CMK (cell line): ENCODE measurements at places on chromosomes 4 and X.

GRCh38 chr4:17368408-17368807 is 143.5 kb downstream of the QDPR start:
- no peak for DNase-seq

GRCh38 chrX:102934624-102935023 is 2.4 kb upstream of the RAB40AL start:
- no peak for DNase-seq

GRCh38 chr4:56683455-56683854 is 2.4 kb upstream of the HOPX start:
- DNase-seq, result no peak

DNA sequence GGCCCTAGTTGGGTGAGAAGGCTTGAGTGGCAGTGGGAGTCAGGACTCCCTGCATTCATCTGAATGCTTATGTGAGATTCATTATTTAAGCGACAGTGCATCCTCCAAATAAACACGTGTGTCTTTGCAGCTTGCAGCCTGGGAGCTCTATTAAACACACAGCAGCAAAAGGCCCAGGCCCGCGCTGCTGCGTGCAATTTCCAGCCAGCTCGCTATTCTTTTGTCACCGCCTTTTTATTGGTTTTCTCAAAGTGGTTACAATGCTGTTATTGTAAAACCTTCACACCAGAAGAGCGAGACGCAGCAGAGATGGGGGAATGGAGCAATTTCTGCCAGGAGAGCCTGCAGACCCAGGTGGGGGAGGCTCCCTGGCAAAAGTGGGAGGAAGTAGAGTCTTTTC is 252.5 kb downstream of the BCOR start:
- DNase-seq, result no peak

DNA sequence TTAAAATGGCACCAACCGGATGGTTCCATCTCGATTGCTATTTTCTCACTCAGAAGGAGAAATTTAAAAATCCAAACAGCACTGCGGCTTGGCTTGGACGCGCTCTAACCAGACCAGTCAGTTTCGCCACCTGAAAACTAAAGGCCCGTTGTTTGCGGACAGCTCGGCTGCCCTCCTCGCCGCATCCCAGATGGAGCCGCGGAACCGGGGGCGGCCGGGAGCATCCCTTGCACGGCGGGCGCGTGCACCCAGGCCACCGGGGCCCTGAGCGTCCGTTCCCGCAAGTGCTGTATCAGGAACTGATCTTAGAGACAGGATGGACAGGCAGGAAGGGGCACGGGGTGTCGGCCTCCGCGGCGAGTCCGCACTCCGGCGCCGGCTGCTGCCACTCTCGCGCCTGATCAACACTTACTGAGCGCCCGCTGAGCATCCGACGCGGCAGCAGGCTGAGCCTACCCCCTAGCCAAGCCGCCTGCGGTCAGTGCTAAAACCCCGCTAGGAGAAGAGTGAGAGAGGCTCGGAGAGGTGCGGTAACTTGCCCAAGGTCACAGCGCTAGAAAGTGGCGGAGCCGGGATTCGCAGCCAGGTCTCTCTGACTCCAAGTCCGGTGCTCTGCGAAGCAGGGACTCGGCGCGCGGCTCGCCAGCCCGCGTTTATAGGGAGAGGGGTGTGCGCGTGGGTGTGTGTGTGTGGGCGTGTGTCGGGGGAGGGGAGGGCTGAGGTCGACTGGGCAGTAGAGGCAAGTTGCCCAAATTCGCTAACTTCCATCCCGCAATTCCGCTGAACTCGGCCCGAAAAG is at the start of gene CITED1:
TSS of gene CITED1 (minus strand) at position 629 of the 799 bp plus-strand sequence. CDS start 3,045 bp downstream, outside the sequence.
- DNase-seq, result no peak

DNA sequence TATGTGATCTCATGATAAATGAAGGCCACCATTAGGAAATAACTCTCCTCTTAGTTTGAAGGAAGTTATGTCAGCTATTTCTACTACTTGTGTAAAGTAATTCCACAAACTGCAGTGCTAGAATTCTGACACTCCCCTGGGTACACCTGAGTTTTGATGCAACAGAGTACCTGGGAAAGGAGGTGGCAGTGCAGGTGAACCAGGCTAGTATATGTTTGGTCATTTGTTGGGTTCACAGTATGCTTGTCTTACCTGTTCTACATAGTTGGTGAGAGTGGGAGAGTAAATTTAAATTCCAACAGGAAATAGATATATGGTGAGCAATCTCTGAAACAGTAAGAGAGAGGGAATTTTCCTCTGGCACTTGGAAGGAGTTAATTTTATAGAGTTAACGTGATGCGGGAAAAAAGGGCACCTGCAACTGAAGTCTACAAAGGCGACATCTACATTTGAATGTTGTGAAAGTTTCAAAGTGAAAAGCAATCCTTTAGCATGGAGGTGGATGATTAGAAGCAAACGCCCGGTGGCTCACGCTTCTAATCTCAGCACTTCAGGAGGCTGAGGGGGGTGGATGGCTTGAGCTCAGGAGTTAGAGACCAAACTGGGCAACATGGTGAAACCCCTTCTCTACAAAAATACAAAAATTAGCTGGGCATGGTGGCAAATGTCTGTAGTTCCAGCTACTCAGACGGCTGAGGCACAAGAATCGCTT is 8.3 kb upstream of the SLC10A6 start:
- DNase-seq, result no peak

DNA sequence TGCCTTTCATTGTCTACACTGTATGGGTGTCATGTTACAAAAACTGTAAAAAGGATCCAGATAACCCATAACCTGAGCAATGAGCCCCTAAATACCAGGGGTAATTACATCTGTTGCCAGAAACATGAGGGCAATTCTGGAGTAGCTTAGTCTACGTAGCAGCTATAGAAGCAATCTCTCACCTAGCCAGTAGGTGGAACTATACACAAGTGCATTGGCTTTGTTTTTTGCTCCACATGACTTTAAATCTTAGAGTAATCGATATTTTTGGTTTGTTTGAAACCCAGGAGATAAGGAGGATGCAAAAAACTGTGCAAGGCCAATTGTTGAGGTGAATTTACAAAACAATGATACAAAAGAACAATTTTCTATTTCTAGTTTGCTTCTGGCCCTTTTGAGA is 57.5 kb downstream of the GPR82 start:
- DNase-seq, result peak; percentile 5

DNA sequence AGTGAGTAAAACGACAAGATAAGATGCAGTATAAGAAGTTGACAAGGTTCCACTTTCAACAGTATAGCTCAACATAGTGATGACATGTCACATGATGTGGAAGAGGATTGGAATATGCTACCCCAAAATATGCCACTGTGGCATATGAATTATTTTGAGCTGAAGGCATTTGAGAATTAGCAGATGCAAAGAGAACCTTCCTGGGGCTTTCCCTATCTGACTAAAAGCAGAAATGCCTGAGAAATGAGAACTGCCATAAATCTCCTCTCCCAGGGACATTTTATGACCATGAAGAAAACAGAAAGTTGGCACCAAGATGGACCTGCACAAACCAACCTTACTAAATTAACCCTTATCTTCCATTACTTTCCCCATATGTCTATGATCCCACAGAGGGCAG is 24.8 kb downstream of the CDKN2AIP start:
- DNase-seq, result no peak

DNA sequence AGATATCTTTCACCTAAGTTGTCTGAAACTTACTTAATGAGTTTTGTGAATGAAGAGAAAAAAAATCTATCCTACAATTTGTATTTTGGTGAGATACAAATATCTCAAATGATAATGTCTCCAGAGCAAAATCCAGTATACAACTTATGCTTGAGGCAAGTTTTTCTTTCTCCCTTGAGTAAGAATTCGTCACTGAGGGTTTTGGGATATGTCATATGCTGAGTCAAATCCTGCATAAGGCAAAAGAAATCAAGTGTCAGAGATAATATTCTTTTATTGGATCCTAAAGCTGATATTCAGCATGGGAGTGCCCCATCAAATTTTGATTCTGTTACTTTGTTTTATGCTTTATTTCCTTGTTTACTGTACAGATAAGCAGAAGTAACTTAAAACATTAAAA is 1308.6 kb downstream of the ARAP2 start:
- no peak for DNase-seq

DNA sequence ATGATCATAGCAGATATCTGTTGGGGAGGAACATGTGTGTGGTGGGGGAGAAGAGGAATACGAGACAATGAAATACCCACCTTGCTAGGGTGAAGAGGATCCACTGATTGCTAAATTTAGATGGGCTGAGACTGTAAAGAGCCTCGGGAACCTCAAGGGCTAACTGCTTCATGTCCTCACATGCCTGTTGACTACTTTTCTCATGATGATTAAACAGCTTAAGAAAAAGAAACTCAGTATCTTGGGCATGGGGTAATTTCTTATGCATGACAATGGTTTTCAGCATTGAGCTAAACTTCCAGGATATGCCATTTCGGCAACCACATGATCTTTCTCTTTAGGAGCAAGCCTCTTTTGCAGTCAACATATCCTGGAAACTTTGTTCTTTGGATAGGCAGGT is 3.9 kb upstream of the LNX1 start:
- DNase-seq, result no peak

DNA sequence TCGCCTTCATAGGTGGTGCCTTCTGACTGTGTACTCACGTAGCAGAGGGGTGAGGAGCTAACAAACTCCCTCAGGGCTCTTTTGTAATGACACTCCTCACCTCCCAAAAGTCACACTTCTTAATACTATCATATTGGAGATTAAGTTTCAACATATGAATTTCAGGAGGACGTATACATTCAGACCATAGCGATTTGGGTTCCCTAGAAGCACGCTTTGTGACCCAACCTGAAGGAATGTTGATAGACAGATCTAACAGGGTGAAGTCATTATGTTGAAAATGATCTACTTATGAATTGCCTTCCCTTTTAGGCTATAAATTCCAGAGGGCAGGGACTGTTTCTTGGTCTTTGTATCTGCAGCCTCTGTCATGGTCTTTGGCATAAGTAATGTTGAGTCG is 3.2 kb upstream of the KLHL34 start:
- no peak for DNase-seq

- DNase-seq, result no peak
These were observed 45.8 kb upstream of the TMPRSS11B start for GRCh38 chr4:68291256-68291655.

- DNase-seq, result no peak
These were observed 47.6 kb downstream of the SH3KBP1 start for GRCh38 chrX:19839770-19840254.

DNA sequence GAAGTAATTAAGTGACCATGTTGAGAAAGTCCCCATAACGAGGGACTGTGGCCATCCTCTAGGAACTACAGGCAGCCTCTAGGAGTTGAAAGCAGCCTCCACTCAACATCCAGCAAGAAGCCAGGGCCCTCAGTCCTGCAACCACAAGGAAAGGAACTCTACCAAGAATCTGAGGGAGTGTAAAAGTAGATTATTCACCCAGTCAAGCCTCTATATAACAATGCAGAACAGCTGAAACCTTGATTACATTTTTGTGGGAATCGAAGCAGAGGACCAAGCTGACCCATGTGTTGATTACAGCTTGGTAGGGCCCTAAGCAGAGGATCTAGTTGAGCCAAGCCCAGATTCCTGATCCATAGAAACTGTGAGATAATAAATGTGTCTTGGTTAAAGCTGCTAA is 17.1 kb downstream of the RPS6KA6 start:
- no peak for DNase-seq

- DNase-seq, result no peak
These were observed 55.3 kb downstream of the TMEM131L start for GRCh38 chr4:153521478-153521877.

DNA sequence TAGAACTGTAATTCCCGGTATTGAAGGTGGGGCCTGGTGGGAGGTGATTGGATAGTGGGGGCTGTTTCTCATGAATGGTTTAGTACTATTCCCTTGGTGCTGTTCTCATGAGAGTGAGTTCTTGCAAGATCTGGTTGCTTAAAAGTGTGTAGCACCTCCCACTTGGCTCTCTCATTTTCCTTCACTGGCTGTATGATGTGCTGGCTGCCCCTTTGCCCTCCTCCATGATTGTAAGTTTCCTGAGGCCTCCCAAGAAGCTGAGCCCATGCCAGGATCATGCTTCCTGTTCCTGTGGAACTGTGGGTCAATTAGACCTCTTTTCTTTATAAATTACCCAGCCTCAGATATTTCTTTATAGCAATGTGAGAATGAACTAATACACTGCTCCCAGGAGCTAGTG is 8.7 kb downstream of the ANXA10 start:
- DNase-seq, result no peak

- DNase-seq, result no peak
These were observed 49.7 kb upstream of the ABCG2 start for GRCh38 chr4:88208156-88208555.

GRCh38 chr4:53306729-53307128 is 59.1 kb downstream of the SCFD2 start:
- DNase-seq, result no peak

DNA sequence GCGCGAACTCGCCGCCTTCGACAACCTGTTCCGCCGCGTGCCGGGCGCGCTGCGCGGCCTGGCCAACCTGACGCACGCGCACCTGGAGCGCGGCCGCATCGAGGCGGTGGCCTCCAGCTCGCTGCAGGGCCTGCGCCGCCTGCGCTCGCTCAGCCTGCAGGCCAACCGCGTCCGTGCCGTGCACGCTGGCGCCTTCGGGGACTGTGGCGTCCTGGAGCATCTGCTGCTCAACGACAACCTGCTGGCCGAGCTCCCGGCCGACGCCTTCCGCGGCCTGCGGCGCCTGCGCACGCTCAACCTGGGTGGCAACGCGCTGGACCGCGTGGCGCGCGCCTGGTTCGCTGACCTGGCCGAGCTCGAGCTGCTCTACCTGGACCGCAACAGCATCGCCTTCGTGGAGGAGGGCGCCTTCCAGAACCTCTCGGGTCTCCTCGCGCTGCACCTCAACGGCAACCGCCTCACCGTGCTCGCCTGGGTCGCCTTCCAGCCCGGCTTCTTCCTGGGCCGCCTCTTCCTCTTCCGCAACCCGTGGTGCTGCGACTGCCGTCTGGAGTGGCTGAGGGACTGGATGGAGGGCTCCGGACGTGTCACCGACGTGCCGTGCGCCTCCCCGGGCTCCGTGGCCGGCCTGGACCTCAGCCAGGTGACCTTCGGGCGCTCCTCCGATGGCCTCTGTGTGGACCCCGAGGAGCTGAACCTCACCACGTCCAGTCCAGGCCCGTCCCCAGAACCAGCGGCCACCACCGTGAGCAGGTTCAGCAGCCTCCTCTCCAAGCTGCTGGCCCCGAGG is 27.0 kb downstream of the NYX start:
- no peak for DNase-seq

DNA sequence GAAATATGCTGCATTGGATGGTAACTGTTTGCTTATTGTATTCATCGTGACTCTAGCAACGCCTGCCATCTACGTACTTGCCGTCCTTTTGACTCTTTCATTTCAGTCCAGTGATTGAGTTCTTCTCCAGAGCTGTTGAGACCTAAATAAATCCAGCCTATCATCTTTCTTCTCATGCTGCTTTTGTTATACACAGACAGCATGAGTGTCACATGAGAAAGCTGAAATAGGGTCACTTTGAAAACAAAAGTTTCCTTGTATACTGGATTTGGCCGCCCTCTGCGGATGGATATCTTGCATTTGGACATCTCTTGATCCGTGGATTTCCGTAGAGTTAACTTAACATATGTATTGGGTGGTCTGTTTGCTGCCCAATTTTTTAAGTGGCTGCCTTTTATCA is 67.2 kb downstream of the TMPRSS11F start:
- DNase-seq, result no peak

GRCh38 chrX:111837197-111837596 is 38.8 kb upstream of the TRPC5OS start:
- no peak for DNase-seq

- no peak for DNase-seq
These were observed 27.1 kb downstream of the UVSSA start for GRCh38 chr4:1373892-1374705.
